Activated CD4-positive, alpha-beta T cell treated with anti-CD3 and anti-CD28 coated beads for 36 hours (primary cell): ENCODE measurements at places on chromosomes 6 and 20.

DNA sequence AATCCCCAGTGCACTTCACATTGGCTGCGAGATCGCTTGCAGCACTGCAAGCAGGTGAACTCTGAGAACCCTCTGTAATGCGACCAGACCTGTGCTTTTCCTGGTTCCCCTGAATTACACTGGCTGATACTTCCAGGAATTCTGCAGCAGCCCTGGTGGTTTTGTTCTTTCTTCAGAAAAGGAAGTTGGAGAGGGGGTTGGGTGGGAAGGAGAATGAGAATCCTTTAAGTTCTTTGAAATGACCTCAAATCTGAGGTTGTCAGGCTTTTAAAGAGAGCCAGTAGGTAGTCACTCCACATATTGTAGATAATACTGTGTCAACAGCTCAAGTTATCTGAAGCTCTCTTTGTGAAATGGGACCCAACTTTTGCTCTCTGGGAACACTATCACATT lies 62.4 kb downstream of the GCNT2 start:
- H3K27ac ChIP-seq, result no peak overlapping the region
- no peaks in the 10 kb centered on the region for H3K4me1 ChIP-seq
- no peaks in the 10 kb centered on the region for H3K36me3 ChIP-seq
- DNase-seq, result no peak

DNA sequence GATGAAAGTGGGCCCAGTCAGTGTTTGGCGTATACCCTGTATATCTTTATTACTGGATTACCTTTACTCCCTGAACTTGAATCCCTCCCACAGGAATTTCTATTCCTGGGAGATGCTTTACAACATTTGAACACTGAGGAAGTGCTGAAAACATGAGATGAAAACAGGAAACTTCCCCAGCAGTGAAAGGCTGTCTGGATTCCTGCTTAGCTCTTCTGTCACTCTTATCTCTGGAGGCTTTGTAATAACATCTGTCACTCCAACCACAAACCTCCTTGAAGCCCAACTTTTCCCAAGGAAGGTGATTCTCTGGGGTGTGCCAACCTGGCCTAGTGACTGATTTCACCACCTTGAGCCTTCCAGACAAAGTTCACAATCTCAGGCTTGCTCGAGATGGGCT lies 264.5 kb upstream of the BMP2 start:
- H3K4me1 ChIP-seq, result no peaks in the 10 kb centered on the region
- H3K36me3 ChIP-seq, result no peaks in the 10 kb centered on the region
- no peak overlapping the region for H3K27ac ChIP-seq
- no peaks in the 10 kb centered on the region for H3K27me3 ChIP-seq
- no peak for DNase-seq
- H3K4me3 ChIP-seq, result no peak overlapping the region

- H3K4me1 ChIP-seq, result no peaks in the 10 kb centered on the region
- H3K27me3 ChIP-seq, result peaks cover 2% of the 10 kb centered on the region
- no peaks in the 10 kb centered on the region for H3K36me3 ChIP-seq
- no peak for DNase-seq
Measured at GRCh38 chr20:19328676-19329075, 116.2 kb downstream of the SLC24A3 start.

DNA sequence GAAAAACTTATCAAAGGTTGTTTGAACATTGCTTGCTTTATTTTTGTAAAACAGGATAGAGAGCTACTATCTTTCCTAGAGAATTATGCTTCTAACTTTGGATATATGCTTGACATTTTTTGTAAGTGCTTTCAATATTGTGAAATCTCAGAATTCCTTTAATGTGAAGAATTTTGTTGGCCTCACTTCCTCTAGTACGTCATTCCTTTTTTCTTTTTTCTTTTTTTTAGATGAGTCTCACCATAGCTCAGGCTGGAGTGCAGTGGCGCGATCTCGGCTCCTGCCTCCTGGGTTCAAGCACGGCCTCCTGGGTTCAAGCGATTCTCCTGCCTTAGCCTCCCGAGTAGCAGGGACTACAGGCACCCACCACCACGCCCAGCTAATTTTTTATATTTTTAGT lies 668.1 kb downstream of the RFPL4B start:
- no peak overlapping the region for H3K27ac ChIP-seq
- no peaks in the 10 kb centered on the region for H3K4me1 ChIP-seq
- H3K27me3 ChIP-seq, result no peaks in the 10 kb centered on the region
- DNase-seq, result no peak

GRCh38 chr20:62479156-62479555 lies 3.4 kb upstream of the GATA5 start:
- no peaks in the 10 kb centered on the region for H3K36me3 ChIP-seq
- H3K27ac ChIP-seq, result no peak overlapping the region
- H3K27me3 ChIP-seq, result peaks cover 48% of the 10 kb centered on the region
- H3K4me1 ChIP-seq, result peaks cover 3% of the 10 kb centered on the region
